ENCODE measurements at places on chromosomes 6 and 20.

DNA sequence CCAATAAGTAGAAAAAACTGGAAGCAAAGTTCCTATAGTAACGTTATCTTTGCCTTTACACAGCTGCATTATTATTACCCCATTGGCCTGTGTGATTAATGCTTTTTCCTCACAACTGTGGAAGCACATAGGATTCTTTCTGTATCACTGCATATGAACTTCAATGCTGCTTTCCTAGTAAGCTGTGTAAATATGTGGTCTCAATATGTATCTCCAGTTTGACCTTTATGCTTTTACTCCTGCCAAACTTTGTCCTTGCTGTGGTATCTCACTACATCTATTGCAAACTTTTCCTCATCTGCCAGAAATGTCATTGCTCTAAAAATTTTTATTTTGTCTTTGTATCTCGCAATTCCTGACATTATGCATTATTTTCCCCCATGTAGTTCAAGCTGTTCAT is 168.6 kb downstream of the ZFAND3 start:
- DNase-seq: no peak

GRCh38 chr6:169097381-169097959 is 156.2 kb downstream of the THBS2 start:
- DNase-seq: no peak

DNA sequence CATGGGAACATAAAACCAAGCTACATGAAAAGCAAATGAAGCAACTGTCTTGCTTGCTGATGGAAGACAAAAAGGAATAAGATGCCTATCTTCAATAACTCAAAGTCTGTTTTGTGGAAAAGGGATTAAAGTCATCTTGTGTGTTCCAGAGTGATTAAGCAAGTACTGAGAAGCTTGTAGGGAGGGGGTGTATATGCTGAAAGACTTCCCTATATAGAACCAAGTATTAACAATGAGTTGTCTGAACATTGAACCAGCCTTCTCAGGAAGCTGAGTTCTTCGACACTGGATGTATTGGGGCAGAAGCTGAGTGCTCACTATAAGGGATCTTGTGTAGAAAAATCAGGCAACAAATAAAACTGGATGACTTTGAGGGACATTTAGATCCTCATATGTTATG is 451.8 kb downstream of the CD83 start:
- no peak for DNase-seq

GRCh38 chr6:96926425-96926824 is 1.9 kb downstream of the KLHL32 start:
- DNase-seq: no peak

GRCh38 chr6:35731414-35731735 is 5.5 kb upstream of the ARMC12 start:
- DNase-seq: peak; percentile 91

- DNase-seq: no peak
Observed at GRCh38 chr20:24690408-24690807, 221.0 kb downstream of the SYNDIG1 start.

DNA sequence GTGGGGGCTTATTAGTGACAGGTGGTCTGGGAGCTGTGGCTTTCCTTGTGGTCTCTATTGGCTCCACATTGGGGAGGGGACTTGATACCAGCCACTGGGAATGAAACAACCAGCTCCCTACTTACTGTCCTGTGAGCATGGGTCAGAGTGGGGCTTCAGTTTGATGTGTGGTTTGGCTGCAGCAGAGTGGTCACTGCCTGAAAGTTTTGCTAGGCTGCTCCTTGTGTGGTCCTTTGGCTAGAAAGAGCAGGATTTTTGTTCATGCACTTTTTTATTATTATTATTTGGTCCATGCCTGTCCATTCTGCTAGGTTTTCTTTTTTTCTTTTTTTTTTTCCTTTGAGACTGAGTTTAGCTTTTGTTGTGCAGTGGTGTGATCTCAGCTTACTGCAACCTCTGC is 7.5 kb upstream of the TMEM14B start:
- DNase-seq: no peak

DNA sequence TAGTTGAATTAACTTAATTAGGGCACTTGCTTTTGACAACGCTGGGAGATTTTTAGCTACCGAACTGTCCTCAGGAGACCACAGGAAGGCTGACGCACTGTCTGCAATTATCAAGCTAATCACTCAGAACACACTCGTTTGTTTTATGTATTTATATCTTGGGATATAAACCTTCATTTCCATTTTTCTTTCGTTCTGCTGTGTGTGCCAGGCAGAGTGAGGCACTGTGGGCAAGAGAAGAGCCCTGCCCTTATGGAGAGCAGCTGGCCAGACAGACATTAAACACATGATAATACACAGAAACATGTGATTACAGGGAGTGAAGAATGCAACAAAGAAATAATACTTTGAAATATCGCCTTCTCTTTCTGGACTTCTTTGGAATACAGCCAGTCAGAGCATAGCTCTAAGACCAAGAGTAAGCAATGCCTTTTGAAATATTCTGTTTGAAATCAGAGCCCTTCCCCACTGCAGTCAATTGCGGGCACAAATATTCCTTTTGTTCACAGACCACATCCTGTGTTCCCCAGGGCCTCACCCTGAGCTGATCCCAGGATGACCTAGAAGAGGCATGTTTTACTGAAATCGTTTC is 96.8 kb downstream of the ANKRD60 start:
- no peak for DNase-seq

GRCh38 chr20:36604952-36605398 is 604 bp upstream of the RAB5IF start:
- peak; percentile 48 for DNase-seq

DNA sequence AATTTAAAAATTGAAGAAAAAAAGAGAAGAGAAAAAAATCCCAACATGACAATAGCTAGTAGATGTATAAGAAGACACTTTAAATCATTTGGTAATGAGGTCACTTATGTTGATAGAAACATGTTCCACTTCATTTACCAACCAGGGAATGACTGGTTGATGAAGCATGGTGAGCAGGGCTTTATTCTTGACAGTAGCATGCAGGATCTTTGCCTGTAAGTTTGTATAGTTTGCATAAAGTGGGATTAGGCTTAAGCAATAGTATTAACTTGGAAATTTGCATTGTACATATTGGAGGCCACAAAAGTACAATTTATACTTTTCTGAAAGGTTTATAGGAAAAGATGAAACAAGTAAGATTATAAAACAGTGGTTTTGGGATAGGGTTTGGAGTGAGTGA is 67.0 kb downstream of the NOX3 start:
- no peak for DNase-seq

GRCh38 chr6:47144306-47144705 is 102.2 kb upstream of the ADGRF1 start:
- DNase-seq: no peak

DNA sequence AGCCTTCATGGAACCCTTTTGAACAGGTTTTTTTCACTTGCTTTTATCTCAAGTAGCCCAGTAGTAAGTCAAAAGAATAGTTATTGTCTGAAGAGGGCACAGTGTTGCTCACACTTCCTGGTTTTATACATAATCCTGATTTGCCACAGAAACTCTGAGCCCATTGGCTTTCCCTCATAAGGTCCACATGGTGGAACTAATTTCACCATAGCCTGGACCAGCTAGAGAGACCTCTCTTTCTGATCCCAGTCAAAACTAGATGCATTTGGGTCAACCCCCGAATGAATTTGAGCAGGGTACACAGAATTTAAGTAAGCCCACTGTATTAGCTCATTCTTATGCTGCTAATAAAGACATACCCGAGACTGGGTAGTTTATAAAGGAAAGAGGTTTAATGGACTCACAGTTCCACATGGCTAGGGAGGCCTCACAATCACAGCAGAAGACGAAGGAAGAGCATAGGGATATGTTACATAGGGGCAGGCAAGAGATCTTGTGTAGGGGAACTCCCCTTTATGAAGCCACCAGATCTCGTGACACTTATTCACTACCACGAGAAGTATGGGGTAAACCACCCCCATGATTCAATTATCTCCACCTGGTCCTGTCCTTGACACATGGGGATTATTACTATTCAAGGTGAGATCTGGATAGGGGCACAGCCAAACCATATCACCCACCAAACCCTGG is 6.2 kb downstream of the RWDD2A start:
- DNase-seq: no peak

GRCh38 chr6:146592451-146592850 is 6.3 kb upstream of the ADGB start:
- no peak for DNase-seq

DNA sequence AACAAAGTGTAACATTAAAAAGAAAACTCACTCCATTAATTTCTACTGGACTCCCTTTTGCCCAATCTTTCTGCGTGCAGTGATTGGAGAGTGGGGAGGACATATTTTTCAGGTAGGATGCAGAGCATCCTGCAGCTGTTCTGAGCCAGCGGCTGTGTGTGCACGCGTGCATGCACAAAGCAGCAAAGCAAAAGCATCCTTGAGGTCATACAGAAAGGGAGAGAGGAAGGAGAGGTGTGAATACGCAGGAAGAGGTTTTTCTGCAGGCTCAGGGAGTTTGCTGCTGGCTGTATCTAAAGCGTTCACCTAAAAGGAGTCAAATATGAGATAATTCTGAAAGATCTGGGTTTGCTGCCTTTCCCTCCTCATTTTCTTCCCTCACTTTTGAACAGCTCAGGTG is 108.4 kb downstream of the HUS1B start:
- no peak for DNase-seq

- peak; percentile 24 for DNase-seq
Observed at GRCh38 chr20:32585011-32585585, at the start of gene NOL4L. Gene NOL4L (minus strand): TSS chr20:32585333. CDS start chr20:32584890, 443 bp downstream.

DNA sequence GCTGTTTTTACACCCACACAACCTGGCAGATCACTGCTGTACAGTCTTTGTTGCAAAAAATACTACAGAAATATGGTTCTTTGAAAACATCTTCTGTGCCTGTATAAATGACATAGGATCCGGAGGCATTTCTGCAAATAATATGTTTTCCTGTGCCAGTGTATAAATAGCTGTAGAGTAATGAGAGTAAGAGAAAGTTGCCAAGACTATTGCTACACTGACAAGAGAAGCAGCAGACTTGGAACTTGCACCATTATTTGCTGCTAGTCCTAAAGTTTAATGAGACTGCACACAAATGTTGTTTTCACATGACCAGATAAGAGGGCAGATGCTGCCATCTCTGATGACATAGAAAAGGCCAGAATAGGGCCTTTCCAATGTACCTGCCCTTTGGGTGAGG is 50.0 kb upstream of the DTNBP1 start:
- DNase-seq: no peak

DNA sequence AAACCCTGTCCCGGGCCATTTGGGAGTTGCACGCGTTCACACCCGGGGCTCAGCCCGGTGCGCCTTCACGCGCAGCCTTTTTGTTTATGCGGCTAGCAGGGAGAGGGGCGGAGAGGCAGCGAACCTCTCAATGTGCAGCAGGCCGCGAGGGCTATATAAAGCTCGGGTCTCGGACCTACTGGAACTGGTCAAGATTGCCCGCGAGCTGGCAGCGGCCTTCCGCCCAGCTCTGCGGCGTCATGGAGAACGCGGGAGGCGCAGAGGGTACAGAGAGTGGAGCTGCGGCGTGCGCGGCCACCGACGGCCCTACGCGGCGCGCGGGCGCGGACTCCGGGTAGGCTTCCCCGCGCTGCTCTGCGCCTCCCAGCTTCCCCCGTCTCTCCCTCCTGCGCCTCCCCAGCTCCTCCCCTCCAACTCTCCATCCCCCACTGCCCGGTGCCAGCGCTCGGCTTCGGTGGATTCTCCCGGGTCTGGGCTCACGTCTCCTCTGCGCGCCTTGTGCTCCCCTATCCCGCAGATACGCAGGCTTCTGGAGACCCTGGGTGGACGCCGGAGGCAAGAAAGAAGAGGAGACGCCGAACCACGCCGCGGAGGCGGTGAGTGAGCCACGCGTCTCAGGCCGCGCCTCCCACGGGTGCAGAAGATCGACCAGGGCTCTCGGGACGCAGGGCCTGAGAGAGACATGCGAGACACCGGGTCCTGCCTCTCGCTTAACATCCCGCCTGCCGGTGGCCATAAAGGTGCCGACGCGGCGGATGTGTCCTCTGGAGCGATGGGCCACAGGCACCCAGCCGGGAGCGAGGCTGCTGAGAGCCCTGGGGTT is at the start of gene RIPPLY2:
RIPPLY2 (plus strand) TSS at position 183 of the 823 bp plus-strand sequence; CDS start at position 240, 57 bp downstream.
- no peak for DNase-seq

DNA sequence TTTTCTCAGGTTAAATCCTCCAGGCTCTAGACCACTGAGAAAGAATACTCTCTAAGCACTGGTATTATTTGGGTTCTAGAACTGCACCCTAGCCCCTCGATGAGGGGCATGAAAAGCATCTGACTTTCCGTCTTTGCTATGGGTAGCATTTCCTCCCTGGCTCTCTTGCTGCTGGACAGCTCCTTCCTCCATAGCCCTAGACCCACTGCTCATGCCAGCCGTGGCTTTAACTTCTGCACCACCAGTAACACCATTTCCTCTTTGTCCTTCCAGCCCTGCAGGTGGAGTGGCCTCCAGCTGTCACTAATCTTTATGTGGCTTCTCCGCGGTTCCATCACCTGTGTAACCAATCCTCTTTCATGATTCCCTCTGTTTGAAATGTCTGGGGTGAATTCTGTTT is 194.9 kb downstream of the SCP2D1 start:
- DNase-seq: no peak

DNA sequence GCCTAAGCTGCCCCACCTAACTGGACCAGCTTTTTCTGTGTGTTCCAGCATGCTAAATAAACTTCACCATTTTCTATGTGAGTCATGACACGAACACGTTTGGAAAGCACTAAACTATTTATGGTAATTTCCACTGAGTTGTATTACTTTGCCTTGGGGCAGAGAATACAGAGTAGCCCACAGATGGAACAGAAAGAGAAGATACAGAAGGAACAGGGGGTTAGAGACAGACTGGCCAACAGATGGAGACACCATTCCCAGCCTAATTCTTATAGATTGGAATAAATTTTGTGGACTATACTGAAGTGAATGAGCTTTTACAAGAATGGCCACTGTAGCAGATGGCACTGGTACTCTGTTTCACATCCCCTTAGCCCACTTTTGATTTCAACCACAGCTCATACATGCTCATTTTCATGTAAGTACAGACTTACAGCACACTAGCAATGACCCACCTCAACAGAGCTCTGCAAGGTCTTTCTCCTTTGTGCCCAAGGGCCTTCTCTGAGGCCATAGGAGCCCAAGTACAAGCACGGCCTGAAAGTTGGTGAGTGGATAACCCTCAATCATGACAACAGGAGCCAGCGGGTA is 13.1 kb upstream of the NT5DC1 start:
- DNase-seq: no peak

DNA sequence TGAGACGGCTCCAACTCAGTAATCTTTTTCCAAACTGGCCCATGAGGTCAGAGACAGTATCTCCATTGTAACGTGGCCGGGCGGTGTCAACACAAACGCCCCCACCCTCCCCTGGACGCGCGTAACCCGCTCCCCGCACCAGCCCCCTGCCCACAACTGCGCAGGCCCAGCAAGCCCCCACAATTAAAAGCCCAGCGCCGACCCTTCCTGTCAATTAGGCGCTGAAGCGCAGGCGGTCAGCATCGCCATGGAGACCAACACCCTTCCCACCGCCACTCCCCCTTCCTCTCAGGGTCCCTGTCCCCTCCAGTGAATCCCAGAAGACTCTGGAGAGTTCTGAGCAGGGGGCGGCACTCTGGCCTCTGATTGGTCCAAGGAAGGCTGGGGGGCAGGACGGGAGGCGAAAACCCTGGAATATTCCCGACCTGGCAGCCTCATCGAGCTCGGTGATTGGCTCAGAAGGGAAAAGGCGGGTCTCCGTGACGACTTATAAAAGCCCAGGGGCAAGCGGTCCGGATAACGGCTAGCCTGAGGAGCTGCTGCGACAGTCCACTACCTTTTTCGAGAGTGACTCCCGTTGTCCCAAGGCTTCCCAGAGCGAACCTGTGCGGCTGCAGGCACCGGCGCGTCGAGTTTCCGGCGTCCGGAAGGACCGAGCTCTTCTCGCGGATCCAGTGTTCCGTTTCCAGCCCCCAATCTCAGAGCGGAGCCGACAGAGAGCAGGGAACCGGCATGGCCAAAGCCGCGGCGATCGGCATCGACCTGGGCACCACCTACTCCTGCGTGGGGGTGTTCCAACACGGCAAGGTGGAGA is at the start of the genes HSPA1A and HSPA1L:
HSPA1A (plus strand) TSS at position 519 of the 814 bp plus-strand sequence; CDS start at position 733, 214 bp downstream.
HSPA1L (minus strand) TSS at position 259 of the 814 bp plus-strand sequence. CDS start 3,311 bp downstream, outside the sequence.
- DNase-seq: peak; percentile 70

Measured in activated T-helper 2 cell treated with anti-CD3 and anti-CD28 coated beads, Interferon-gamma antibody, Interleukin-2, Interleukin-4, amounts not matched to agents 10 μg/mL and 5 μg/mL and 100 μg/mL, durations not matched to agents 14 hours and 24 hours and 36 hours (primary cell).